ENCODE measurements at places on chromosomes 16 and 17.

- DNase-seq, result no peak
These were observed 1.6 kb upstream of the LDAF1 start for GRCh38 chr16:21156767-21157467.

DNA sequence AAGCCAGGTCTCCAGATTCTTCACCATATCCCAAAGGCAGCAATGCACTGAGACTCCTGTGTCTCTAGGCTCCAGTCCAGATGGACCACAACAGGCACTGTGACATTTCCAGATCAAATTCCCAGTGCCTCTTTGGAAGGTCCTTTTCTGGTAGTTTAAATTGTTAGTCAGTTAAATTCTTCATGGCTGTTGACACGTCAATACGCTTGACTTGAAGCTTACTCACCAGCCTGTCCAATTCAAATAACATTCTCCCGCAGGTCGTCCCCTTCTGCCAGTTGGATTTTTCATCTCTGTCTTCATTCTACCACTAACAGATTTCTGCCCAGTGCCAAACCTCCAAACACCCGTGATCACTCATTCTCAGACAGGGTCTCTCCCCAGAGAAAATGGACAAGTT is 86.7 kb downstream of the SHISA9 start:
- no peak for DNase-seq

DNA sequence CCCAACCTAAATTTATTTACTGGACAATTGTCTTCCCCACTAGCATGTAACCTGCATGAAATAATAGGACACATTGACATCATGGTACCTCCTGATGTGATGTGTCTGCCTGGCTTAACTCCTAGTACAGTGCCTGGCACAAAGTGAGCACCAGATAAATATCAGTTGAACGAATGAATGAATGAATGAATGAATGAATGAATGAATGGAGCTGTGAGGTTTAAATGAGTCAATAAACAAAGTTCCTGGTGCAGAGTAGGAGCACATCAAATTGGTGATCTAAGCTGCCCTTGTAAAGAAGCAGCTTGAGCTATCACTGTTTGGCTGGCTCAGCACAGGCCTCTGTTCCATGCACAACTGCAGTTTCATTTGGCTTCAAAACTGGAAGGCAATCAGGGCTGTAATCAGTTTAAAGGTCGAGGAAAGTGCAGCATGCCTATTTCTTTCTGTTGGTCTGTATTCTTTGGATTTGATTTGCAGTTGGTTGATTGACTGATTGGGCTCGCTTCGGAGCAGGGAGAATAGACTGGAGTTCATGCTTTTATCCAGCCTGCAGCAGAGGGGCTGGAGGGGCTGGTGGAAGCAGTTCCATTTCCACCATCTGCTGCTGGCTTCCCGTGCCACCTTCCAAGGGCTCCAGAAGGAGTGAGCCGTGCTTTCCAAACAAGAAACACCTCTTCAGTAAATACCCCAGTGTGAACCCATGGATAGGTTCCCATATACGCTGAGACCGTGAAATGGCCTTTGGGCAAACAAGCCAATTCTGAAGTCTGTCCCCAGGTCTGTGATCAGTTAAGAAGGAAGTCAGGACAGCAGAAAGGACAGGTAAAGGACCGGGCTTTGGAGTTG is 54.6 kb downstream of the GPRC5B start:
- DNase-seq, result no peak

GRCh38 chr17:81143200-81143527 is 22.1 kb upstream of the PVALEF start:
- DNase-seq, result no peak

DNA sequence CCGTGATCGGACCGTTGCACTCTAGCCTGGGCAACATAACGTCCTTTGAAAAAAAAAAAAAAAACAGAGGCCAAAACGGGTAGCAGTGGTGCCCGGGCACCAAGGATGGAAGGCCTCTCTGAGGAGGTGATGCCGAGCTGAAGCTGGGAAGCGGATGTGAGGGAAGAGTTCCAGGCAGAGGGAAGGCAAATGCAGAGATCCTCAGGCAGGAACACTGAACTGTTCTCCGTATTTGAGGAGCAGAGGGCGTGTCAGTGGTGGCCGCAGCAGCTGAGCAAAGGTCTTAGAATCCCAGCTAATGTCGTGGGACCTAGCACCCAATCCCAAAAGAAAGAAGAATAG is 656 bp upstream of the KCTD13 start:
- DNase-seq, result no peak

DNA sequence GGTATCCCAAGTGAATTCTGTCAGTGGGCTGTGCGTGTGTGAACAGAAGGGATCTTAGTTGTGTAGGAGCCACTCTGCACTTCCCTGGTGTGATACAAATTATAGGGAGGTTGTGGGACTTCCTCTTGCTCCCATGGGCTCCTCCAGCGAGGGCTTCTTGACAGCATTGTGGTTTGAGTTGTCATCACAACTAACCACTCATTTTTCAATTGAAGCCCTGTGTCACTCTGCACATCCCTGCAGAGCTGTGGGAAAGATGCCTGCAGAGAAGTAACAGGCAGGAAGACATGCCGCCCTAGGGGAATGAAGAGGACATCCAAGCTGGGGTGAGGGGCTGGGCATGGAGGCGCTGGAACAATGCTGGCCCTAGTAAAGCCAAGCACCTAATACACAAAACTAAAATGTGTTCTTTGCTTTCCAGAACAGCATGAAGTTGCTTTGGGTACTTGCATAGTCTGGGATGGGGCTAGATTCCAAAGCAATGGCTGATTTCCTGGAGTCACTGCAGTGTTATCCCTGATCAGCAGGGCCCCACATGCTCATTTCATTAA is 692.5 kb downstream of the TOX3 start:
- DNase-seq, result no peak

- no peak for DNase-seq
These were observed 989 bp upstream of the GALK1 start for GRCh38 chr17:75765981-75766380.

DNA sequence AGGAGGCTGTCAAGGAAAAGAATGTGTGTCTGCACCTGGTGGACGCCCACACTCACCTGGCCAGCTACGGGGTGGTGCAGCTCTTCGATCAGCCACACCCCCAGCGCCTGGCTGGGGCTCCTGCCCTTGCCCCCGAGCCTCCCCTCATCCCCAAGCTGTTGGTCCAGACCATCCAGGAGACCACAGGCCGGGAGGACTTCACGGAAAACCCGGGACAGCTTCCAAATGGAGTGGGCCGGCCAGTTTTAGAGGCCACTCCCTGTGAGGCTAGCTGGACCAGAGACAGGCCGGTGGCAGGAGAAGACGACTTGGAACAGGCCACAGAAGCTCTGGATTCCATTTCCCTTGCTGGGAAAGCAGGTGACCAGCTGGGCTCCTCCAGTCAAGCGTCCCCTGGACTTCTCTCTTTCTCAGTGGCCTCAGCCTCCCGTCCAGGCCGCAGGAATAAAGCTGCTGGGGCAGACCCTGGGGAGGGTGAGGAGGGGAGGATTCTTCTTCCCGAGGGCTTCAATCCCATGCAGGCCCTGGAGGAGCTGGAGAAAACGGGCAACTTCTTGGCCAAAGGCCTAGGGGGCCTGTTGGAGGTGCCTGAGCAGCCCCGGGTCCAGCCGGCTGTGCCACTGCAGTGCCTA is 2.2 kb downstream of the WDR81 start:
- DNase-seq, result no peak

DNA sequence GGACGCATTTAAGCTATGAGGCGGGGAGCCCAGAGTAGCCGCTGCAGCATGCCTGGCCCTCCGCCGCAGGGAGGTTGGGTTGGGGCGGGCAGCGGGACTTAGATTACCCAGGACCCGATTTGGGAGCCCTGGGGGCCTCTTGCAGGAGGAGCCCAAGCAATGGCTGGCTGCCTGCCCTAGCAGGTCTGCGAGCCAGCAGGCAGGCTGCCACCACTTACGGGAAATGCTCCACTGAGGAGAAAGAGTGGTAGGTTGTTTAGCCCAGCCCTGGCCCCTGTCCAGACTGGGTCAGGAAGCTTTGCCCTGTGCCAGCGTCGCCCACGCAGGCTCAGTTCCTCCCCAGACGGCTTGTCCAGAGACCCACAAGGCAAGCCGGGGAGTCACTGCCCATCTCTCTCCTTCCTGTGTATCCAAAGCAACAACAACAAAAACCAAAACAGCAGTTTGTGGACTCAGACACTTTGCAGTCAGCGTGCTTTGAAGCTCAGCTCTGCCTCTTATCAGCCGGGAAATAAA is 10.3 kb upstream of the TVP23A start:
- no peak for DNase-seq

- DNase-seq, result no peak
These were observed 27.0 kb upstream of the NXPH3 start for GRCh38 chr17:49548506-49549310.

DNA sequence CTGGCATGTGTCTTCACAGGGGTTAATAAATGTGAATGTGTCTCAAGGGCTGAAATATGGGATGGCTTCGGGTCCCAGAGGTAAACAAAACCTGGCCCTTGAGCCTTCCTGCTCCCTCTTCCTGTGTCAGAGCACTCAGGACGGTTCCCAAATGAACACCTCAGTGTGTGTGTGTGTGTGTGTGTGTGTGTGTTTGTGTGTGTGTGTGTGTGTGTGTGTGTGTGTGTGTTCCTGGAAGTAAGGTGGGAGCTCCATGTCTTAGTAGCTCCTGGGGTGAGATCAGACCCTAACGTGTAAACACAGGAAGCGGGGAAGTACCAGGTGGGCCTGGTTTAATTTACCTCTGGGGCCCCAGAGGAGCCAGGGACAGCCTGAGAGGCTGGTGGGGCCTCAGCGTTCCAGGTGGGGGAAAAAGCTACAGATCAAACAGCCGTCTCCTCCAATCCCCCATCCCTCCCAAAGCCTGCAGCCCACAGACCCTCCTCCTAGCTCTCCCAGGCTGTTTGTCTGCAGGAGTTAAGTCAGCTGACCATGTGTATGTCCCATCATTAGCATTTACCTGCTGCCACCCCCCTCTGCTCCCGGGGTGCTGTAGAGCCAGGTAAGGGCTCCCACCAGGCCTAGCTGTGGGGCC is 6.1 kb downstream of the KIF19 start:
- DNase-seq, result no peak

DNA sequence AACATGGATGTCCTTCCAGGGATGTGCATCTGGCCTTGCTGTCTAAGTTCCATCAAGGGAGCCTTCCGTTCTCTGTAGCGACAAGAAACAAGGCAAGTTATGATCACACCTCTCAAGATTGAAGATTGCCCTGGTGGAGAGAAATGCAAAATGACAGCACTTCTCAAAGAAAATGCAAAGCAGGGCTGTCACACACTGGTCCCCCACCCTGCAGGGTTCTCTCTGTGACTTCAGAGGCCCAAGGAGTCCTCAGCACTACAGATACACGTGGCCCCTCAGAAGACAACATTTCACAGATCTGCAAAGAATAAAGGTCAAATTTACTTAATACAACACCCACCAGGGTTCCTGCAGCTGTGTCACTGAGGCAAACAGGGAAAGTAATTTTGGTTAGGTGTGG is 60.7 kb upstream of the TEX2 start:
- DNase-seq, result no peak

- DNase-seq, result no peak
These were observed 55.6 kb downstream of the TMC6 start for GRCh38 chr17:78072961-78073360.

DNA sequence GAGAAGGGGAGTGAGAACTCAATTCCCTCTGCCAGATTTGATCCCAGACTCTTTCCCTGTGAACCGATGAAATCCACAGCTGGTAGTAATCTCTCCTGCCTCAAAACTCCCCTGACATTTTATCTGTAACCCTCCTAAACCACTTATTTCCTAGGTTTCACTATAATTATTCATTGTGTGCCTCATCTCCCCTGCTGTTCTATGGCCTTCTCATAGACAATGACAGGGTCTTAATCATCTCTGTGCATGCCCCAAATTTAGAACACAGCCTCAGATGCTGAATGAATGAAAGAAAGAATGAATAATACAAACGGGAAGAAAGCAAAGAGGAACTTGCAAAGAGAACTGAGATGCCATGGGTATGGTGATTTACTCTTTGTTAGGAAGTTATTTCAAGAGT is 451.1 kb downstream of the HS3ST3B1 start:
- DNase-seq, result no peak

DNA sequence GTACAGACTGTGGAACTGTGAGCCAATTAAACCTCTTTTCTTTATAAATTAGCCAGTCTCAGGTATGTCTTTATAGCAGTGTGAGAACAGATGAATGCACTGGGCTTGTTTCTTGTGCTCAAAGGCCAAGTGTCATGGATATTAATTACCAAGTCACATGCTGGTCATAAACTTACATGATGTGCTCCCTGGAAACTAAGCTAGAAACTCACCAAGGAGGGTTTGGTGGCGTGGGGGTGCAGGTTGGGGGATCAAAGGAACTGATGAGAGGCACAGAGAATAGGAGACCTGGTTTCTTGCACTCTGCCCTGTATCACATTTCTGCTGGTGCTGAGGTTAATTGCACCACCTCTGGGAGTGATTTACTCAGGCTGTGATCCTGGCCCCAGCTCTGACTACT is 31.2 kb upstream of the TMC5 start:
- no peak for DNase-seq
